Effector memory CD8-positive, alpha-beta T cell (primary cell): ENCODE measurements at places on chromosomes 4 and X.

- no peak for DNase-seq
Measured at GRCh38 chr4:113467581-113467980, 294.0 kb downstream of the CAMK2D start.

GRCh38 chr4:56370377-56370776 lies 16.9 kb downstream of the AASDH start:
- no peak for DNase-seq

- DNase-seq, result no peak
Measured at GRCh38 chr4:102104278-102104677, 241.0 kb downstream of the SLC39A8 start.

- DNase-seq, result no peak
Measured at GRCh38 chr4:88803600-88804096, 106.0 kb upstream of the NAP1L5 start.

- DNase-seq, result no peak
Measured at GRCh38 chr4:184934961-184935360, 83.3 kb upstream of the HELT start.

DNA sequence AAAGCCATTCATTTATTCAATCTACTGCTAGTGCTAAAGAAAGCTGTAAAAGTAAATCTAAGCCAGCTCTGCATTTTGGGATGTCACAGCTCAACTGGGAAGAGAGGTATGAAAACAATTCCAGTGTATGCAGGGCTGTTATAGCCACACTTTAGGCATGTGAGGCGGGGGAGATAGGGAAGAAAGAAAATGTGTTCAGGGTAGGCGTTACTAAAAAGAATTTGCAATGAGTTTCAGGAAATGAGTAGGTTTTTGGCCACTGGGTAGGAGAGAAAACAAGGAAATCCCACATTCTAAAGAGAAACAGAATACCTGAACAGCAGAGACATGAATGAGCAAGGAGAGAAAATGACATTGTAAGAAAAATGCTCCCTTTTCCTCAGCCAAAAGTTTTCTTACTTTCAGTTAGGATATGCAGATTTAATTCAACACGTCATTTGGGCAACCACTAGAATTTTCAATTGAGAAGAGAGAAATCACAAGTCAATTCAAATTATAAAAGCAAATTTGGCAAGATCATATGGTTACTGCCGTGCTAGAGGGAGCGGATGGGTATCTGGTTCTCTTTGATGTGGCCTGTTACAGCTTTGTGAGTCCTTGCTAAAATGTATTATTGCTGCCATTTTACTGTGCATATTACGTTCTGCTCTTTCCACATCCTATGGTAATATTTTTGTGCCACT lies 226.3 kb downstream of the KCNIP4 start:
- no peak for DNase-seq

DNA sequence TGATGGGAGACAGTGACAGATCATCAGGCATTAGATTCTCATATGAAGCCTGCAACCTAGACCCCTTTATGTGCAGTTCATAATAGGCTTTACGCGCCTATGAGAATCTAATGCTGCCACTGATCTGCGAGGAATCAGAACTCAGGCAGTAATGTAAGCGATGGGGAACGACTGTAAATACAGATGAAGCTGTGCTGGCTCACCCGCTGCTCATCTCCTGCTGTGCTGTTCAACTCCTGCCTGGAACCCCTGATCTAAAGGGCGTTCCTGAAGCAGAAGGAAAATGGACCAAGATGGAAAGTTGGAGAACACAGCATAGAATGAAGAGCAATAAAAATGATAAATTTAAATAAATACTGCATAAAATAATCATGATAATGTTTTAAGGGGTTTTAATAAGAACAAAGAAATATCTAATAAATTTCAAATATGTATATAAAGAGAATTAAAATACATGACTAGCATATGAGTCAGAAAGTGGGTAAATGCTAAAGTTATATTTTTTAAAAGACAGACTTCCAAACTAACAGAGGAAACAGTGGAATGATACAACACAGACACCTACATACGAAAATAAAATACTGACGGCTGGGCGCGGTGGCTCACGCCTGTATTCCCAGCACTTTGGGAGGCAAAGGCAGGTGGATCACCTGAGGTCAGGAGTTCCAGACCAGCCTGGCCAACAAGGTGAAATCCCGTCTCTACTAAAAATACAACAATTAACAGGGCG lies 59.2 kb downstream of the RBM47 start:
- DNase-seq, result no peak

GRCh38 chr4:21879187-21879586 lies 69.4 kb downstream of the KCNIP4 start:
- no peak for DNase-seq

GRCh38 chr4:153497988-153498967 lies 32.1 kb downstream of the TMEM131L start:
- DNase-seq, result no peak

GRCh38 chrX:74924449-74925224 lies 615 bp downstream of the NEXMIF start:
- peak; percentile 0 for DNase-seq

DNA sequence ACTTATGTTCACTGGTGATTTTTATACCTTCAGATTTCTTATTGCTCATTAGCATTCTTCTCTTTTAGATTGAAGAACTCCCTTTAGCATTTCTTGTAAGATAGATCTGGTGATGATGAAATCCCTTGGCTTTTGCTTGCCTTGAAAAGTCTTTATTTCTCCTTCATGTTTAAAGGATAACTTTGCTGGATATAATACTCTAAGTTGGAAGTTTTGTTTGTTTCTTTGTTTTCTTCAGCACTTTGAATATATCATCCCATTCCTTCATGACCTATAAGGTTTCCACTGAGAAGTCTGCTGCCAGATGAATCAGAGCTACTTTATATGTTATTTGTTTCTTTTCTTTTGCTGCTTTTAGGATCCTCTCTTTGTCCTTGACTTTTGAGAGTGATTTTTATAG lies 18.5 kb downstream of the CC2D2A start:
- no peak for DNase-seq

GRCh38 chr4:21202959-21203358 lies 502.7 kb downstream of the PACRGL start:
- DNase-seq, result no peak

DNA sequence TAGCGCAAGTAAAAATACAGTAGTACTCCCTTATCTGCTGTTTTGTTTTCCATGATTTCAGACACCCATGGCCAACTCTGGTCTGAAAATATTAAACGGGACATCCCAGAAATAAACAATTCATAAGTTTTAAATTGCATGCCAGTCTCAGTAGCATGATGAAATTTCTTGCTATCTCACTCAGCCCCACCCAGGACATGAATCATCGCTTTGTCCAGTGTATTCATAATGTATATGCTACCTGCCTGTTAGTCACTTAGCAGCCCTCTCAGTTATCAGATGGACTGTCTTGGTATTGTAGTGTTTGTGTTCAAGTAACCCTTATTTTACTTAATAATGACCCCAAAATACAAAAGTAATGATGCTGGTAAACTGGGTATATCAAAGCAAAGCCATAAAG lies 158.2 kb upstream of the DDIT4L start:
- DNase-seq, result no peak

DNA sequence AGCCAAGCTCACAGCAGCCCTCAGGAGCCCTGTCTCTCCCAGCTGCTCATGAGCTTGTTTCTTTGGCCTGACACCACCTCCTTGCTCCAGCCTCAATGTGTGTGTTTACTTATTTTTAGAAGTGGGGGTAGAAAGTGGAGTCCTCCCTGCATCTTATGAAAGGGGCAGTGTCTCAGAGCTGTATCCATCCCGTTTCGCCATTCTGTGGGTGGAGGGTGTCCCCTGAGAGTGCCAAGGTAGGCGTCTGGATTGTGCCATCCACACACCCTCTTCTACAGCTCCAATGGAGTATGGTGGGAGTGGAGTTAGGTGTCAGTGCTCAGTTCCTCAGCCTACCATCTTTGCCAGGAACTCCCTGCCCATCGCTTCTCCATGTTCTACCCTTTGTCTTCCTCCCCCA lies 8.3 kb downstream of the SPON2 start:
- no peak for DNase-seq

DNA sequence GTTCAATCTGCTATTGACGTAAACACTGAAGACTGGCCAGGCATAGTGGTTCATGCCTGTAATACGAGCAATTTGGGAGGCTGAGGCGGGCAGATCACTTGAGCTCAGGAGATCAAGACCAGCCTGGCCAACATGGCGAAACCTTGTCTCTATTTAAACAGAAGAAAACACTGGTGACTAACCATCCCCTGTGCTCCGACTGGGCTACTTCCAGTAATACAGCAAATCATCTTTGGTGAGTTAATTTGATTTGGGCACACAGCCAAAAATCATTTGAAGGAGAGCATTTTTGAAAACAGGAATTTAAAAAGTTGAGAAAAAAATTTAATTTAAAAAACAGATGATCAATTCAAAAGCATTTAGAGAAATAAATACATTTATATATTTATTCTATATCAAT lies 52.0 kb downstream of the SEC24D start:
- no peak for DNase-seq

DNA sequence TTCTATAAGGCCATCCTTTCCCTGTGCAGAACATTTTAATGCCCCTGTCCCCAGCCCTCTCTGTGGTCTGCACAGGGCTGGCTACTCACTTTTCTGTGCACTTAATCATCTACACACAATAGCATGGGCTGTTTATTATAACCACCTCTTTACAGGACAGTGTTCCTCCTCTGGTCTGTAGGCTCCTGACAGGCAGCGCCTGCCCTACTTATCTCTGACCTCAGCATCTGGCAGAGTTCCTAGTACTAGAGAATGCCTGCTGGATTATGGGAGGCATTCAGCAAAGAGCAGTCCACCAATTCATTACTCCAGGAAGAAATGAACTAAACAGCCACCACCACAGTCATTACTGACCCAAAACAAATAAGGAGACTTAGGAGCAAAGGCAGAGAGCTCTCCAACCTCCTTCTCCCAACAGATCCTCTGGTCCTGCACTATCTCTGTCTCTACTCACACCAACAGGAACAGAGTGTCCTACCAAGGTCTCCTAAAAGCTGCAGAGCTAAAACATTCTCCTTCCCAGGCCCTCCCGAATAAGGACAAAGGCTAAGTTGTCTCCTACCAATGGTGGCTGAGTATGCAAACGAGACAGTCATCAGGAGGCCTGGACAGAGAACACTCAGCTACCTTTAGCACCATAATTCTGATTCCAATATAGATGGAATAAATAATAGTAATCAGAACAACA lies 279.2 kb downstream of the QDPR start:
- no peak for DNase-seq

- no peak for DNase-seq
Measured at GRCh38 chr4:94011190-94011589, 182.6 kb downstream of the ATOH1 start.

DNA sequence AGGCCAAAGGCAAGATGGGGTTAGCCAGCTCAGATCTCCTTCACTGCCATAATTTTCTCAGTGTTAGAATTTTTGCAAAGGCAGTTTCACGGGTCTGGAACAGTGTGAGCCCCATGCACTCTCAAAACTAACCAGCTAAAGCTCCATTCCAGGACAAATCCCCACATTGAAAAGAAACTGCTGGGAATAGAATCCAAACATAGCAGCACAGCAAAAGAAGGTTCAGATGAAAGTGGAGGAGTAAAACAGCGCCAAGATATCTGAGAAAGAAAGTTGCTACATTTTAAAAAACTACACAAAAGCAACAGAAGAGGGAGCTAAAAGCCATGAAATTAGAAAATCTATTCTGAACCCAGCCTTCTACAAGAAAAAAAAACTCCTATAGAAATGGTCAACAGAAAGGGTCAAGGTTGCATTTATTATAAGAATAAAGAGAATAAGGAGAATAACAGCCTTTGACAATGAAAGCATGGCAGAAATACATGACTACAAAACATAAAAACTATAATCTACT lies 39.6 kb upstream of the SLC7A3 start:
- DNase-seq, result no peak

- DNase-seq, result no peak
Measured at GRCh38 chrX:78687586-78687985, 28.5 kb upstream of the RTL3 start.

DNA sequence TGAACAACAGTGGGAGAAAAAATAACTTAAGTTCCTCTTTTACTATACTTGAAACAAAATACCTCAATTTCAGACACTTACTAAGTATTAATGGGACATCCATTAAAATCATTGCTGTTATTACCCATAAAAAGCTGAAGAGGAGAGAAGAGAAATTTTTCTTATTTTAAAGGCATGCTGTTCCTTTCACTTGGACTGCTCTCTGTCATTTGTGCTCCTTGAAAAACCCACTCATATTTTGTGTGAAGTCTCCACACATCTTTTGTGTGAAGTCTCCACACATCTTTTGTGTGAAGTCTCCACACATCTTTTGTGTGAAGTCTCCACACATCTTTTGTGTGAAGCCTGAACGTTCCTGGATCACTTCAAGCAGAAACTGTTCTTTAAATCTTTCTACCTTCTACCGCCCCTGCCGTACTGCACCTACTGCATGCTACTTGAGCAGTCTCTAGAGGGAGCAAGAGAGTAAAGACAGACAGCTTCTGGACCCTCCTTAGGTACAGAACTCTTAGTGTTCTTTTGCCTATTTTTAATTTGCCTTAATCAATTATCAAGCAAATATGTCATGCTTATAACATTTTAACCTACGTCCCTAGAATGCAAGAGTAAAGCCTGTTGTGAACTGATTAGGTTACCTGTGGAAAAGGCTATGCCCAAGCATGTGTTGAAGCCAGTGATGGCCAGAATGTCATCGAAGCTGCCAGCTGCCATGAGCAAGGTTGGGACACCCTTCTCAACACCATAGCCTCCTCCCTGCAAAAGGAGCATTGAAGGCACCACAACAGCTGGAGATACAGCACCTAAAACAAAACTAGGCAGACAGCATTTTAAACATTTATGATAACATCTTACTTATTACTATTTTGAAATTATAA lies 27.1 kb upstream of the SLC9B1 start:
- peak; percentile 28 for DNase-seq

- DNase-seq, result no peak
Measured at GRCh38 chr4:176193126-176193525, 2.3 kb downstream of the SPATA4 start.

DNA sequence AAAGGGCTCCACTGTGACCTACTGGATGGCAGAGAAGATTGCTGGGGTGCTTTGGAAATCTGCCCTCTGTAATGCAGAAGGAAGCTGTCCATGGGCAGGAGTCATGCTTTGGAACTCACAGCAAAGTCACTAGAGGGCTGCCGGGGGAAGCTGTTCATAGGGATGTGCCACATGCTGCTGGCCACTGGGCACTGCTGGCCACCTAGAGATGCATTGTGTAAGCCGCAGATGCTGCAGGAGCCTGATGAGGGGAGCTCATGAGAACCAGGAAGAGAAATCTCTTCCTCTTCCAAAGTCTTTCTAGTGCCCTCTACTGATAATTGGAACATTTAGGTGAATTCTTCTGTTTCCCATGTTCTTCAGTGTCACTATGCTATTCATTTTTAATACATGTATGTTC lies 31.2 kb upstream of the UXT start:
- DNase-seq, result no peak

DNA sequence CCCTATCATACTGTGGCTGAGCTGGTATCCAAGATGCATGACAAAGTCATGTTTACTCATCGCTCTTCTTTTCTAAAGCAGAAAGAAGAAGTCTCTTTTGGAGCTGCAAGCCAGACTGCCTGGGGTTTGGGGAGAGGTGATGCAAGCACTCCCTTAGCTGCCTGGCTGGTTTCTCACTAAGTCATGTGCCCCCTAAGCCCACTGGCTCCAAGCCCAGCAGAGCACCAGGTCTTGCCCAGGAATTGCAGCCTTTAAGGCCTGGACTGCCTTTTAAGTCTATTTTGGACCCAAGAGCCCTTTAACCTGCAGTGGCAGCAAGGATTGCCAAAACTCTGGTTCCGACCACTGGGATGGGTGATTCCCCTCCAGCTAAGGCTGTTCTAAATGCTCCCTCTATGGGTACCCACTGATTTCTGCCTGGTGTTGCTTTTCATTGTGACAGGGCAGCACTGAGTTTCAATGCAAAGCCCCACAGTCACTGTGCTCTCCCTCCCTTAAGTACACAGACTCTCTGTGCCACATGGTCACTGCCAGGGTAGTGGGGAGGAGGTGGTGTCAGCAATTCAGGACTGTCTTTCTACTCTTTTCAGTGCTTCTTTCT lies 548.6 kb downstream of the TLL1 start:
- DNase-seq, result no peak
